NCI-H1092 (cell line): ENCODE measurements at places on chromosomes 6 and 20.

DNA sequence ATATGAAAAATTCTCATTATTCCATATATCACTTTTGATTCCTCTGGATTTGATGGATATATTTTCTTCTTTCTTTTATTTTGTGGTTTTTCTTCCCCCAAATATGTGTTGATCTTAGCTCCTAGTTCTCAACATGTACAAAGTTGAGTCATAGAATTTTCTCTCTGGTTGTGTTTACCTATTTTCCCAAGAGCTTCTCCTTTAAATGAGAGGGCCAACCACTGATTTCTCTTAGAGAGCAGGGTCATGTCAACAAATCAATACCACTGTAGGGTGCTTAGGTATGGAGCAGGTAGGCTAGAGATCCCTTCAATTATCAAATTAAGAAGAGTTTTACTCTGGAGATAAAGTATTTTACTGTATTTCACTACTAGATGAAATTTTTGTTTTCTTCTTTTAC lies 145.7 kb downstream of the BMP5 start:
- no peak for DNase-seq

- DNase-seq = no peak
Observed at GRCh38 chr6:125112934-125113333, 40.6 kb upstream of the TPD52L1 start.

GRCh38 chr6:34568341-34569201 lies 12.4 kb upstream of the SPDEF start:
- DNase-seq = no peak

DNA sequence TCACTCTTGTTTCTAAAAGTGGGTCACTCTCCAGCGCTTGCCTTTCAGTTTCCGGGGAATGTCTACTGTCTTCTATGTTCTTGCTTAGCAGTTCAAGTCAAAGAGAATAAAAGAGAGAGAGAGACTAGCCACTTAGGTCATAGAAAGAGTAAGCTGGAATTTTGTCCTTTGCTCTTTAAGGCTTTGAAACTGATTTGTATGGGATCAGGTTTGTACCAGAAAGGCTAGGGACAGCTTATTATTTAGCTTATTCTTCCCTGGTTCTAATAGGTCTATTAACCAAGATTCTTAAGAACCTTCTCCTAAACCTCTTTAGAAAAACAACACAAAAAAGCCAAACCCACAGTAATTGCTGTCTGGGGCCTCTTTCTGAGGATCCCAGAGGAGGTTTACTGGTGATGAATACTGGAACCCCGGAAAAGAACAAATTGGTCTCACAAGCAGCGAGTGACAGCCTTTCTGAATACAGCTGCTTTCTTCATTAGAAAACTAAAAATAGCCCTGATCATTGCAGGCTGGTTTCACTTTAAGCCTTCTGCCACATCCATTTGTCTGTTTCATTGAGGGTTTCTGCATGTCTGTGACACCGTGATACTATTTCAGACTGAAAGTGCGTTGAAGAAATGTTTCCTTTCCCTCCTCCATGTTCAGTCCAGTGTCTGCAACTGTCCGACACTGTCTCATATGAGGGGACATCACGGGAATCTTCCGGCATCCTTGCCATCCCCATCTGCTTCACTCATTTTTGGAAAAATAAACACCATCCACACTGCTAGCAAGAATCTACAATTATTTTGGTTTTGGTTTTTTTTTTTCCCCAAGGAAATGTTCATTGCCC lies 75.1 kb upstream of the ATXN1 start:
- no peak for DNase-seq

GRCh38 chr6:31765559-31765909 lies 3.1 kb downstream of the SAPCD1 start:
- no peak for DNase-seq
